ENCODE measurements at places on chromosomes 5 and 9. TPM values are rescaled to one million over a fixed set of nuclear protein-coding genes. Genes with fewer than 3 reads are reported as not detected.

GRCh38 chr9:92564982-92565381 is 29.2 kb upstream of the ECM2 start:
- no peaks in the 10 kb centered on the region for H3K36me3 ChIP-seq
- H3K27me3 ChIP-seq = no peaks in the 10 kb centered on the region
- peaks cover 4% of the 10 kb centered on the region for H3K4me1 ChIP-seq
- H3K27ac ChIP-seq = no peak overlapping the region
- no peak for DNase-seq

DNA sequence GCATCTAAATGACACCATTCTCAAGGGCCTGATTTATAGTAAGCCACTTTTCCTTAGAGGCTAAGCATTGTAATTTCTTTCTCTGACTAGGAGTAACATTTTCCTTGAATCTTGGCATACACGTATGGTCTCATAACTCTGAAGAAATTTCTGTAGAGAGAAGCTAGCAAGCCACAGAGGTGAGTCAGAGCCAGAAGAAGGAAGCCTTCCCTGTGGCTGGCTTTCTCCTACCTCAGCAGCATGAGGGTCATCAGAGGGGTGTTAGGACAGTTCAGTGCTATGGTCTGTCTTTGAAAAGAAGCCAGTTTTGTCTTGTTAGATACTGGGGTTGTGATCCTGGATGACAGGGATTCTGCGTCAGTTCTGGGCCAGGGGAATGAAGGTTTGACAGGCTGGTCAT is 3.2 kb downstream of the SNX30 start:
- H3K4me1 ChIP-seq = peaks cover 52% of the 10 kb centered on the region
- no peak overlapping the region for H3K4me3 ChIP-seq
- no peak for DNase-seq
- peak overlapping the region; percentile 10 for H3K27ac ChIP-seq

- peak overlapping the region; percentile 65 for H3K27ac ChIP-seq
- peaks cover 26% of the 10 kb centered on the region for H3K4me1 ChIP-seq
- no peak for DNase-seq
- H3K36me3 ChIP-seq = peaks cover 14% of the 10 kb centered on the region
Measured at GRCh38 chr9:134403682-134404301, 77.5 kb downstream of the RXRA start.

- no peaks in the 10 kb centered on the region for H3K36me3 ChIP-seq
- H3K27me3 ChIP-seq = no peaks in the 10 kb centered on the region
- no peak overlapping the region for H3K27ac ChIP-seq
- no peak for DNase-seq
- peaks cover 3% of the 10 kb centered on the region for H3K4me1 ChIP-seq
- H3K4me3 ChIP-seq = no peak overlapping the region
Measured at GRCh38 chr9:133793471-133793870, 55.3 kb upstream of the SARDH start.

GRCh38 chr9:105007143-105007542 is 79.2 kb upstream of the ABCA1 start:
- no peak overlapping the region for H3K4me3 ChIP-seq
- peaks cover 18% of the 10 kb centered on the region for H3K27me3 ChIP-seq
- no peaks in the 10 kb centered on the region for H3K4me1 ChIP-seq

GRCh38 chr9:136334541-136334940 is 7.2 kb downstream of the GPSM1 start:
- DNase-seq = no peak
- no peak overlapping the region for H3K4me3 ChIP-seq
- no peaks in the 10 kb centered on the region for H3K4me1 ChIP-seq
- no peaks in the 10 kb centered on the region for H3K36me3 ChIP-seq

The OGN gene
- not detected for total RNA-seq

The SAXO1 gene
- total RNA-seq = not detected

The HTR4 gene
- total RNA-seq = not detected

The IL17B gene
- total RNA-seq = not detected

Measured in activated T-helper 2 cell treated with anti-CD3 and anti-CD28 coated beads, Interferon-gamma antibody, Interleukin-2, Interleukin-4, amounts not matched to agents 10 μg/mL and 5 μg/mL and 100 μg/mL, durations not matched to agents 14 hours and 24 hours and 36 hours (primary cell).